ENCODE measurements at places on chromosomes 13 and 19. TPM values are rescaled to one million over a fixed set of nuclear protein-coding genes. Genes with fewer than 3 reads are reported as not detected.

The FCAR gene
- total RNA-seq = not detected

The NLRP12 gene
- total RNA-seq = 1.3 TPM

The WDR87 gene
- total RNA-seq = not detected

The CYP2A7 gene
- not detected for total RNA-seq

The ARHGAP33 gene
- total RNA-seq = 1.3 TPM

The CGB2 gene
- 0.19 TPM for total RNA-seq

The PTGIR gene
- 0.27 TPM for total RNA-seq

The REEP6 gene
- 0.99 TPM for total RNA-seq

The TMIGD2 gene
- not detected for total RNA-seq

The NCR1 gene
- total RNA-seq = not detected

The TGFBR3L gene
- 0.54 TPM for total RNA-seq

The C1QTNF9B gene
- total RNA-seq = not detected

The NDUFA13 gene
- 295 TPM for total RNA-seq

The WDR88 gene
- total RNA-seq = not detected

The KLF1 gene
- not detected for total RNA-seq

The ZNF560 gene
- 0.47 TPM for total RNA-seq

The SBK3 gene
- total RNA-seq = not detected

The KRTDAP gene
- total RNA-seq = not detected

The ZNF878 gene
- total RNA-seq = 0.19 TPM

The CBLC gene
- total RNA-seq = not detected

The MVB12A gene
- 31.3 TPM for total RNA-seq

The IGLON5 gene
- under 0.01 TPM for total RNA-seq

The PPM1N gene
- total RNA-seq = 0.90 TPM

The MEIOSIN gene
- not detected for total RNA-seq

The NRTN gene
- not detected for total RNA-seq

The CEACAM4 gene
- total RNA-seq = not detected

The KLC3 gene
- 0.19 TPM for total RNA-seq

The SLC15A1 gene
- total RNA-seq = under 0.01 TPM

The ZNF132 gene
- 6.2 TPM for total RNA-seq

The TMEM145 gene
- 0.19 TPM for total RNA-seq

The ZNF296 gene
- 0.09 TPM for total RNA-seq

The ZNF626 gene
- total RNA-seq = 3.3 TPM

The MYH14 gene
- under 0.01 TPM for total RNA-seq

The CYP4F12 gene
- total RNA-seq = not detected

The POU2F2 gene
- total RNA-seq = 0.19 TPM

The GPR12 gene
- not detected for total RNA-seq

The ZNF208 gene
- total RNA-seq = 0.38 TPM

The C19orf85 gene
- not detected for total RNA-seq

The ACTMAP gene
- total RNA-seq = 1.0 TPM

The ERICH6B gene
- not detected for total RNA-seq

The CCDC8 gene
- 0.45 TPM for total RNA-seq

The CNMD gene
- total RNA-seq = not detected

The EXOC3L2 gene
- total RNA-seq = 2.1 TPM

The CRLF1 gene
- 0.09 TPM for total RNA-seq

The IGFL2 gene
- not detected for total RNA-seq

The GFY gene
- not detected for total RNA-seq

The PLIN3 gene
- total RNA-seq = 109 TPM

The ASPDH gene
- total RNA-seq = not detected

The OR4F17 gene
- not detected for total RNA-seq

The ZNF155 gene
- total RNA-seq = 8.5 TPM

The PNMA8C gene
- not detected for total RNA-seq
